ENCODE measurements at places on chromosomes 5 and 9.

DNA sequence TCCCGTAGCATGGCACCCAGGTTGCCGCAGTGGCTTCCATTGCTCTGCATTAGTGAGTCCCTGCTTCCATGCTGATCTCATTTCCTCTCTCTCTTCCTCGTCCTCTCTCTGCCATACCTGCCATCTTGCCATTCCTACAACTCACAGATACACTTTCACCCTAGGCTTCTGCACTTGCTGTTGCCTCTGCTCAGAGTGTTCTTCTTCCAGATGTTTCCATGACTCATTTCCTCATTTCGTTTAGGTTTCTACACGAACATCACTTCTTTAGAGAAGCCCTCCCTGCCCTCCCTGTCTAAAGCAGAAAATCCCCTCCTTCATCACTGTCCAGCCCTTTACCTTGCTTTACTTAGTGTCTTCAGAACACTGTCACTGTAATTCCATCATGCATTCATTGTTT is 115.2 kb upstream of the WWC1 start:
- DNase-seq = no peak

GRCh38 chr9:121756474-121757280 is 105.2 kb downstream of the DAB2IP start:
- no peak for DNase-seq

- DNase-seq = no peak
Measured at GRCh38 chr5:82073179-82073578, 101.4 kb downstream of the ATG10 start.

GRCh38 chr9:126205845-126206498 is 120.7 kb upstream of the MVB12B start:
- no peak for DNase-seq

- DNase-seq = no peak
Measured at GRCh38 chr5:181086026-181086883, 44.7 kb downstream of the OR2V1 start.

GRCh38 chr5:172805736-172806255 is 28.3 kb upstream of the ERGIC1 start:
- DNase-seq = no peak

DNA sequence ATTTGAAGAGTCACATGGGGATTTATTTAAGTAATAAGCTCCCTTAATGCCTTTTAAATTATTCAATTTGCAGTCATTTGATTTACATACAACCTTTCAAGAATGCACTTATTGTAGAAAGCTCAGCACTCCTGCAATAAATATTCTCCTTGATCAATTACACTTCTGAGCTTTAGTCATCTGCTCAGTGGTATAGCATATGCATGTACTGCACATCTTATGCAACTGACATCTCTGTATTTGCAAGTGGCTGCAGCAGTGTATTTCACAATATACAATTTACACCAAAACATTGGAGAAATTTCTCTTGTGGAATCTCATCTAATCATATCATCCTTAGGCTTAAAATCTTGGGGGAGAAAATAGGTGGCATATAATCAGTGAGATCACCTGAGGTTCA is 325.7 kb downstream of the SLF1 start:
- DNase-seq = no peak

GRCh38 chr5:103487822-103488493 is 74.6 kb downstream of the NUDT12 start:
- DNase-seq = no peak

- DNase-seq = no peak
Measured at GRCh38 chr5:91345461-91345860, 37.7 kb downstream of the ARRDC3 start.

GRCh38 chr5:103120607-103121200 is 603 bp downstream of the PPIP5K2 start:
- DNase-seq = peak; percentile 4
